ENCODE measurements at places on chromosomes 16 and 17. TPM values are rescaled to one million over a fixed set of nuclear protein-coding genes. Genes with fewer than 3 reads are reported as not detected.

GRAP gene
- 0.66 TPM for total RNA-seq

PRAC2 gene
- total RNA-seq: 40.8 TPM

MYH1 gene
- not detected for total RNA-seq

DHX58 gene
- total RNA-seq: 5.6 TPM

EVPLL gene
- not detected for total RNA-seq

FBXO39 gene
- not detected for total RNA-seq

ACE gene
- total RNA-seq: 7.6 TPM

EXOC7 gene
- 80.3 TPM for total RNA-seq

ZNF200 gene
- total RNA-seq: 13.1 TPM
